ENCODE measurements at places on chromosomes 5 and 9.

GRCh38 chr5:155418960-155419579 is 405.5 kb downstream of the KIF4B start:
- DNase-seq, result peak; percentile 0

- peak; percentile 43 for DNase-seq
Observed at GRCh38 chr9:129436751-129437625, 183.9 kb downstream of the C9orf50 start.

DNA sequence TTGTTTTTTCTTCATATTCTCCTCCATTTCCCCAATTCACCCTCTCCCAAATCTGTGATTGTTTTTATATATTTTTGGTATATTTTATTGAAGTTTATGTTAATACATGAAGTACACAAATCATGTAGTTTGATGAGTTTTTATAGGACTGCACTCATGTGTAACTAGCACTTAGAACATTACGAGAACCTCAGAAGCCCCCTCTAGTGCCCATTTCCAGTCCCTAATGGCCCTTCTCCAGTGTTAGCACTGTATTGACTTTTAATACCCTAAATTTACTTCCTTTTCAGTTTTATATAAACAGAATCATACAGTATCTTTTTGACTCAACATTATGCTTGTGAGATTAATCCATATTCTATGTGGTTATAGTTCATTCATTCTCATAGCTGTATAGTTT is 18.5 kb upstream of the FKTN start:
- no peak for DNase-seq

GRCh38 chr5:74285675-74286280 is 354.8 kb downstream of the ENC1 start:
- DNase-seq, result no peak

DNA sequence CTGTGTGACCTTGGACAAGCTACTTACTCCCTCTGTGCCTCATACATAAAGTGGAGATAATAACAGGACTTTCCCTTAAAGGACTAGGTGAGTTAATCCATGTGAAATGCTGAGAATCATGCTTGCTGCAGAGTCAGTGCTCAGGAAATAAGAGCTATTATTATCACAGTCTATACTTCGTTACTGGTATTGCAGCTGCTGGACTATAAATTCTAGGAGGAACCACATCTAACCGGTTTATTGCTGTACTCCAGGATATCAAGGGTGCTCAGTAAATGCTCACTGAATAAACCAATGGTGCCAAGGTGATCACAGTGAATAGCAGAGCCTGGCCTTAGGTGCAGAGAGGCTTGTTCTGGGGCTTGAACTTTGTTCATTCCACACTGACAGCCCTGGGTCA is 69.3 kb downstream of the HSPA4 start:
- no peak for DNase-seq

- DNase-seq, result no peak
Observed at GRCh38 chr9:128713411-128713780, 10.5 kb downstream of the ZDHHC12 start.

DNA sequence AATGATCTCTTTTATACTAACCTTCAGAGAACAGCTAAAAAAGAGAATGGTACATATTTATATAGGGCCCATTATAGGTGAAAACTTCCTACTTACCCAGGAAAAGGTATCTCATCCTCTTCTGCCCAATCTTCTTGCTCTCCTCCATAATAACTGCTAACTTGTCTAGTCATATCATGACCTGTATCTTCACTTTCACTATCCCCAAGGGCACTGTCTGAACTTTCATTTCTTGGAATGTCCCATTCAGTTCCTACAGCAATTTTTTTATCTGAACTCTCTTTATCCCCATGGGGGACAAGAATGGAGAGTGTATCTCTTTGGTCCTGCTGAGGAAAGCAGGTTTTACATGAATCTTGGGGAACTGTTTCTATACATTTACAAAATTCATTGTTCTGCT is 36.4 kb upstream of the RAPGEF6 start:
- no peak for DNase-seq

- DNase-seq, result peak; percentile 92
Observed at GRCh38 chr5:178078197-178079010, 34.9 kb upstream of the N4BP3 start.

GRCh38 chr9:122226142-122226757 is 2.5 kb downstream of the LHX6 start:
- no peak for DNase-seq

GRCh38 chr5:127924606-127925005 is 159.0 kb upstream of the SLC12A2 start:
- no peak for DNase-seq

GRCh38 chr9:129889122-129889940 is 54.1 kb downstream of the USP20 start:
- DNase-seq, result no peak

DNA sequence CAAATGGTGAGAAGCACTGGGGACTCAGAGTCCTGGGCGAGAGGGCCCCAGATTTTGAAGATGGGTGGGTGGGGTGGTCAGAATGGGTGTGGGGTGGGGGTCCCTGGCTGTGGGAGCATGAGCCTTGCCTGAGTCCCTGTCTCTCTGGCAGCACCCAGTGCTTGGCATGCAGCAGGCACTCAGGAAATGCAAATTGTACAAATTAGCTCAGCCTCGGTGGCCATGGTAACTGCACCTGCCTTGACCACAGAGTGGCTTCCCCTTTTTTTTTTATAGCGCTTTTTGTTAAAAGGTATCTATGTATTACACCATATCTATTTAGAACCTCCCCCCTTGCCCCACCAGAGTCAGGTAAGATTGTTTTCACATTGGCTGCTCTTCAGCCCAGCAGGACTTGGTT is 19.2 kb upstream of the PITX1 start:
- no peak for DNase-seq

DNA sequence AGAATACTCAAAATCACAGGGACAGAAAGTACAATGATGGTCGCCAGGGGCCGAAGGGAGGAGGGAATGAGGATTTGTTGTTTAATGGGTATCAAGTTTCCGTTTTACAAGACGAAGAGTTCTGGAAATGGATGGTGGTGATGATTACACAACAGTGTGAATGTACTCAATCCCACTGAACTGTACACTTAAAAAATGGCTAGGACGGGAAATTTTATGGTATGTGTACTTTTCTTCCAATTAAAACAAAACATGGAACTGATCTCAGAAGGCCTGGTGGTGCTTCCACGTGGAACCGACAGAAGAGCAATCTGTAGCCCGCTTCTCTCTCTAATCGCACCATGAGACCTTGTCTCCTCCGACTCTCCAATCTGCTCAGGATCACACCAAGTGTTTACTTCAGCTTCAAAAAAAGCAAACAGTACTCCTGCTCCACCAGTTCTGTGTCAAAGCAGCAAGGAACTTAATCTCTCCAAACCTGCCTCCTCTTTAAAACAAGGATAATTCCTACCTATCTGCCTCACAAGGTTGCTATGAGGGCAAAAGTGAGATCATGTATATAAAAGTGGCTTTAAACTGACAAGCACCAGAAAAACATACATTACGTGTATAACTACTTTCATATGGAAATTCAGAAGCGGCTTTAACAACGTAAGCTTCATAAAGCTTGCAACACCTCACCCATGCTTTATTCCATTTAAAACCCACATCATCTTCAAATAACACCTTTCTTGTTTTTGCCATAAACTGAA is 2.1 kb downstream of the ECPAS start:
- DNase-seq, result peak; percentile 32

GRCh38 chr5:154776167-154776566 is 21.0 kb downstream of the LARP1 start:
- DNase-seq, result no peak

DNA sequence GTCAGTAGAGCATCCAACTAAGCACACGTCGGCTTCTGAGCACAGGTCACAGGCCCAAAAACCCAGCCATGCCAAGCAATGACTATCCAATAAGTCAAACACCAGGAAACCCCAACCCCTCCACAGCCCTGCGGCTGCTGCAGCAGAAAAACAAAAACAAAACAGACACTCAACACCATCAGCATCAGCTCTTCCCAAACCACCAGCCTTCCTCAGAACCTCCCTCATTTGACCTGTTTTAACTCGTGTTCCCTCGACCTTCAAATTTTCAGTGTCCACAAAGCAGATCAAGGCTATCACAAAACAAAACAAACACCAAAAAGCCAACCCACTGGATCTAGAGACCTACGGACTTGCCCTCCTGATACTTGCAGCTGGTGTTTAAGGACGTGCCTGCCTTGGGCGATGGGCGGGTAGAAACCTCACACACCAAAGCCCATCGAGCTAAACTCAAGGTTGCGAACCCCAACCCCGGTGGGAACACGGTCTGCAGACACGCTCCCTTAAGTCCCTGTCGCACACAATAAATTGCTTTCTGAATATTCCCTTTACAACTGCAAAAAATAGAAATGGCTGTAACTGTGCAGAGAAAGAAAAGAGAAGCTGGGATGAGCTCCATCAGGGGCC is 247.1 kb upstream of the ANKRD55 start:
- no peak for DNase-seq

DNA sequence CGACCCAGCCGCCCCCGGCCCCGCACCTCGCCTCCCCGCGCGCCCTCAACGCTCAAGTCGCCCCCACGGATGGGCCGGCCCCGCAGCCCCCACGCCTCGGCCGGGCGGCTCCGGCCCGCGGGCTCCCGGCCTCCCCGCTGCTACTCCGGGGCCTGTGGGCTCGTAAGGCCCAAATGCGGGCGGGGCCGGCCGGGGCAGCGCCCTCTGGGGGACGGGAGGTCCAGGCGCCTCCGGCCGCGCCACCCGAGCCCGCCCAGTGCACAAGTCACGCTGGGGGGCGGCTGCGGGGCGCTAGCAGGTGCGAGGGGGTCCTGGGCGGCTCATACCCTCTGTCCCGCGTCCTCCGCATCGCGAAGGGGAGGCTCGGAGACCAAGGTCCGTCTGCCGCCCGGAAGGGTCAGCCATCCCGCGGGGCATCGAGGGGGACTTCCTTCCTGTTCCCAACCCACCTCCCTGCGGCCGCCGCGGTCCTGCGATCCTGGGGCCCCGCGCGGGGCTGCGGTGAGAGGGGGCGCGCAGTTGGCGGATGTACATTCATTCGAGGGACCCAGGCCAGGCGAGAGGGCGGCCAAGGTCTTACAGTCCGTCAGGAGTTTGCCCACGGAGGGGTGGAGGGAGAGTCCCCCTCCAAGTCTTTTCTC is at the start of gene CIZ1:
CIZ1 (minus strand) TSS at position 167 of the 641 bp plus-strand sequence. CDS start 715 bp downstream, outside the sequence.
- DNase-seq, result peak; percentile 80

- no peak for DNase-seq
Observed at GRCh38 chr5:115983519-115983918, 21.2 kb downstream of the LVRN start.

GRCh38 chr5:4018007-4018406 is 422.4 kb downstream of the IRX1 start:
- no peak for DNase-seq

DNA sequence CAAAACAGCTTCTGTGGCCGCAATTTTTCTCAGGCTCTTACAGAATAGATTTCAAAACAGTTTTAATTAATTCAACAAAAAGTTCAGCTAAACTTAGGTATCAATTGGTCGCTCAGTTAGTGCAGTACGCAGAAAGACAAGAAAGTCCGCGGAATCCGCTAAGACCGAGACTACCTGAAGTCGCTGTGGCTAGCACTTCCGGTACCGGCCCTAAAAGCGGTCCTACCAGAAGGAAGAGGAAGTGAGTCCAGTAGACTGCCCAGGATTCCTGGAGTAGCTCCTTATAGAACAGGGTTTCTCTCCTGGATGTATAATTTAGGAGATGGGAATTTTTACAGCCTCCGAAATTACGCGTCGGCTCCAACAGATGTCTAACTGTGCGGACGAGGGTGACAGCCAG is 16.6 kb upstream of the PCDHB2 start:
- DNase-seq, result no peak

DNA sequence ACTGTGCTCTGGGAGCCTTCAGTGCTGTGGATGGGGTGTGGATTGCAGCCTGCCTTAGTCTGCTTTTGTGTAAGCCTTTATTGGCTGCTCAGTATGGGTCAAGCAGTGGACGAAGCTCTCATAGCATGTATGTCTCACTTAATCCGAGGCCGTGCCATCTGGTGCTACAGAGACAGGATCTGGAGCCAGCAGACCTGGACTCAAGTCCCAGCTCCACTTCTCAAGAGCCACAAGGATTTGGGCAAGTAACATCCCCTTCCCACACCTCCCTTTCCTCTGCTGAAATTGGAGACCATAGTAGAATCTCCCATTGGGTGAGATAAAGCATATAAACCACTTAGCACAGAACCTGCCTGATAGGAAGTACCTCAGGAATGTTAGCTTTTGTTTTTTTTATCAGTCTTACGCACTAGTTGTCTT is 23.4 kb upstream of the LECT2 start:
- DNase-seq, result no peak

GRCh38 chr5:33491941-33492340 is 51.2 kb downstream of the TARS1 start:
- peak; percentile 41 for DNase-seq

- peak; percentile 64 for DNase-seq
Observed at GRCh38 chr9:109248133-109248581, 72.7 kb downstream of the EPB41L4B start.

DNA sequence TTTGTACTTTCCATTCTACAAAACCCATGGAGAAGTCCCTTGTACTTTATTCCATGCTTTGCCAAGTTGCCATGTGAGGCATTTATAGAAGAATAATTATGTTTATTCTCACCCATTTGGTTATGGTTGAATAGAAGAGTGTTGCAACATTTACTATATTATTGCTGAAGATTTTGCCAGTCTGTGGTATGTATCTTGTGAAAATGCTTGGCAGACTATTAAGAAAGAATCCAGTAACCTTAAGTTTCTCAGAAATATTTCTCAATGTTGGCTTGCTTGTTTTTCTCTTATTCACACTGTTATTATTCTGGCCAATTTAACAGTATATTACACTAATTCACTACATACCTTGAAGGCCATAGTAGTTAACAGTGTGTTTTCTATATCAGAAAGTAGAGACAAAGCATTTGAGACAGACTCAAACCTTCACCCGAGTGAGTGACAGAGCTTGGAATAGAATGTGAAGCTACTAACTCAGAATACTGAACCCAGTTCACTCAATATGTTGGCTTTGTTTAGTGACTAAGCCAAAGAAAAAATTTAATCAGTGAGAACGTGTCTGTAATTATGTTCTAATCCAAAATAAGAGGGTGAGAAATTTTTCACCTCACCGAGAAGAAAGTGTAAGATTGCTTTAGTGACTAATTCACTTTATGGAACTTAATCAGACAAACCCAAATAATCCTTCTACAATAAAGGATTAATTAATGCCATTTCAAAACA is 184.4 kb downstream of the CWC27 start:
- peak; percentile 68 for DNase-seq

GRCh38 chr5:154485096-154485491 is 7.1 kb upstream of the HAND1 start:
- no peak for DNase-seq

GRCh38 chr9:99833735-99834134 is 12.1 kb downstream of the NR4A3 start:
- DNase-seq, result no peak

- DNase-seq, result no peak
Observed at GRCh38 chr9:34582787-34583186, 6.7 kb downstream of the CNTFR start.

DNA sequence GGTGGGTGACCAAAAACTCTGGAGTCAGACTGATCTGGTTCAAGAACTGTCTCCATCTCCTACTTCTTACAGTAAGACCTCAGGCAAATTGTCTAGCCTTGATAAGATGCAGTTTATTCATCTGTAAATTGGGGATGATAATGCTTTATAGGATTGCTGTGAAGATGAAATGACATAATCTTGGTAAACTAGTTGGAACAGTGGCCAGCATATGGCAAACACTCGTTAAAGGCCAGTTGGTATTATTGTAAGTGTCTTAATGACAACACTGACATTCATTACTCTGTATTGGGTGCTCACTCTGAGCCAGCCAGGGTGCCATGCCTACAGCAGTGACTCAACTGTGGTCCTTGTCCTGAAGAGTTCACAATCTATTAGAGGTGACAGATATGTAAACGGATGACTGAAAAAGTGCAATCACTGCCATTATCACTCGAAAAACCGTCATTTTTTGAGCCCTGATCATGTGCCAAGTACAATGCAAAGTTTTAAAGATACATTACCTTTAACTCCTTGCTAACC is 84.9 kb upstream of the HSPA9 start:
- DNase-seq, result no peak

Data from AG10803 (cell line).